ENCODE measurements at places on chromosomes 1 and 21.
A peak's percentile ranks its signal among the peaks of the same experiment; 100 is the strongest.

DNA sequence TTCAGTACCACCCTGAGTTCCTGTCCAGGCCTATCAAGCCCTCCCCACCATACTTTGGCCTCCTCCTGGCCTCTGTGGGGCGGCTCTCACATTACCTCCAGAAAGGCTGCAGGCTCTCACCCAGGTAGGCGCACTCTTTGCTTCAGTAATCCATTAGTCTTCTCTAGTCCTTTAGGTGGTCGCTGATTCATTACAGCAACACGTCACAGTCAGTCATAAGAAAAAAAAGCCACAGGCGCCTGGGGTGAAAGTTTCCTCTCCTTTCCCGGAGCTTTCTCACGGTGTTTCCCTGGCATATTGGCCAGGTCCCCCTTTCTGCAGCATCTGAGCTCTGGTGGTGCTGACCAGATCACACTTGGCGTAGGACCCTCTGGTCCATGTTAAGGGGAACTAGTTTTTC is 12.1 kb downstream of the SLFNL1 start:
- no peak for DNase-seq

- DNase-seq: no peak
These were observed 16.7 kb downstream of the PKP1 start for GRCh38 chr1:201299968-201300367.

GRCh38 chr1:85315789-85316188 is 39.4 kb upstream of the BCL10 start:
- no peak for DNase-seq

DNA sequence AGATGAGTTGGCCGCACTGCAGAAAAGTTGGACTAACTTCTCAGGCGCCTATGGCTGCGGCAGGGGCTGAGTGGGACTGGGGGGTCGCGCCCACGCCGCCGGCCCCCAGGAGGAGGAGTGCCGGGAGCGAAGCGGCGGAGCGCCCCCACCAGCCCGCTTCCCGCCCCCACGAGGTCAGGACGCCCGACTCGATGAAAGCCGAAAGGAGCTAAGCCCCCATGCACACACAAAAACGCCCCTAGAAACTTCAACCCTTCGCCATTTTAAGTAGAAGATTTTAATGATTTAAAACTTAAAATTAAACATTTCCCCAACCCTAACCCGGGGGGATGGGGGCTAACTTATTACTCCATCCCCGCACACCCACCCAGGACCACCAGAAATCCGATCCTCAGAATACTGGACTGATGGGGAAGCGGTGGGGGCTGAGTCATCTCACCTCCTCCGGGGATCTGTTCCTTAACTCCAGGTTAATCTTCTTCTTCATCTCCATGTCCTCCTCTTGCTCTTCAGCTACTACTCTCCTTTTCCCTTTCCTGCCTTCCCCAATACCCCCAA is 539 bp downstream of the ANP32E start:
- peak; percentile 36 for DNase-seq

- DNase-seq: no peak
These were observed 3.5 kb downstream of the EPHX1 start for GRCh38 chr1:225813214-225813964.

DNA sequence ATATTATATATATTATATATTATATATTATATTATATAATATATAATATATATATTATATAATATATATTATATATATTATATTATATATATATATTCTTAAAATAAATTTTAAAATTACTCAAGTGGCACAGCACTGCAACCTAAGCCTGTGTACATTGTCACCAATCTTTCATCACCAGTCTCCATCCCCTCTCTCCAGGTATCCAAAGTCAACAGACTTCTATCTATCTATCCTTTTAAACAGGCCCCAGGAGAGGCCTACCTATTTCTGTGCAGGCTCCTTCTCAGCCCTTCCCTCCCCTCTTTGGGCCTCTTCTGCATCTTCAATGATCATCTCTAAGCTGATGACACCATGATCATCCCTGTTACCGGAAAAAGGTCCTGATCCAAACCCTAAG is 111.7 kb downstream of the RHOU start:
- DNase-seq: no peak

GRCh38 chr1:28329395-28330153 is 734 bp downstream of the MED18 start:
- DNase-seq: peak; percentile 25

- no peak for DNase-seq
These were observed 280.3 kb upstream of the POU3F1 start for GRCh38 chr1:38326856-38327255.
